ENCODE measurements at places on chromosomes 13 and 19. TPM values are rescaled to one million over a fixed set of nuclear protein-coding genes. Genes with fewer than 3 reads are reported as not detected.

DNA sequence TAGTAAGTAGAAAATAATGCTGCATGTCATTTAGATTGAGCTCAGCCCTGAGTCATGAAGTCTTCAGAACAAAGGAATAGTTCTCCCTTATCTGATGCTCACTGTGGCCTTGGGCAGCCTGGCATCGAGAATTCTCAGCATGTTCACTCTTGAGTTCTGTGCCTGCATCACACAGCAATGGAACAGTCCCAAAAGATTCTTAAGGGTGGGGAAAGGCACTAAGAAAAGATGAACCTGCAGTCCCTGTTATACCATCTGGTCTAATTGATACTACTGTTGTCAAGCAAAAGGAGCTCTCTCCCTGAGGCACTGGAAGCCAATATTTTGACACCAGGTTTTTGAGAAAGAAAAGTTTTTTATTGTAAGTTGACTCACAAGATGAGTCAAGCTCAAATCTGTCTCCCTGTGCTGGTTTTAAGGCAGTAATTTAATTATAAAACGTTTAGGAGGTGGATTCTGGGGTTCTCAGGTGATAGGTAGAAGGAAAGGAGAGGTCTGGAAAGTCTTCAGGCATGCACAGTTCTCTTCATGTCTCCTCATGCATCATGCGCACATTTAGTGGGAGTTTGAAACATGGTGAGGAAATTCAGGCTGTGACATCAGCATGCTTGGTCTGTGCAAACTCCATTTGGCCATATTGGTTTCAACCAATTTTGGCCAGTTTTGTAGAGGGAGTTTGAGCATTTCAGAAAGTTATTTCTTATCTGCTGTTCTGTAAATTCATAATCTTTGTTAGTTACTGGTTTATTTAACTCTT is 38.1 kb upstream of the ZNF766 start:
- peak; percentile 47 for DNase-seq
- no peaks in the 10 kb centered on the region for H3K27me3 ChIP-seq
- H3K4me1 ChIP-seq, result no peaks in the 10 kb centered on the region

DNA sequence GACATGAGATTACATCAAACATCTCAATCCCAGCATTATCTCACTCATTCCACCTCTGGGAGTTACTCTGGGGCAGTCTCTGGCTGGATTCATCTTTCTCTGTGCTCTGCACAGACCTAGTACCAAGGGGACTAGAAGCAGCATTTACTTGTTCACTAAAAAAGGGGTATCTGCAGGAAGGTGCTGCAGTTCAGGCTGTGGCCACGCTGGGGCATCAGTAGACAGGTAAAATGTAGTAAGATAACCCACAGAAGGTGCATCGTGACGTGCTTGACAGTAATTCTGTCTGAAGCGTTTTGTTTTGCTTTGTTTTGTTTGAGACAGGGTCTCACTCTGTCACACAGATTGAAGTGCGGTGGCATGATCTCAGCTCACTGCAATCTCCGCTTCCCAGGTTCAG is 29.3 kb downstream of the ZNF564 start:
- peaks cover 12% of the 10 kb centered on the region for H3K36me3 ChIP-seq
- no peak overlapping the region for H3K4me3 ChIP-seq
- no peak for DNase-seq

- no peak overlapping the region for H3K27ac ChIP-seq
- DNase-seq, result peak; percentile 51
- no peaks in the 10 kb centered on the region for H3K4me1 ChIP-seq
- H3K27me3 ChIP-seq, result no peaks in the 10 kb centered on the region
Observed at GRCh38 chr13:59673286-59673685, 490.4 kb downstream of the DIAPH3 start.

DNA sequence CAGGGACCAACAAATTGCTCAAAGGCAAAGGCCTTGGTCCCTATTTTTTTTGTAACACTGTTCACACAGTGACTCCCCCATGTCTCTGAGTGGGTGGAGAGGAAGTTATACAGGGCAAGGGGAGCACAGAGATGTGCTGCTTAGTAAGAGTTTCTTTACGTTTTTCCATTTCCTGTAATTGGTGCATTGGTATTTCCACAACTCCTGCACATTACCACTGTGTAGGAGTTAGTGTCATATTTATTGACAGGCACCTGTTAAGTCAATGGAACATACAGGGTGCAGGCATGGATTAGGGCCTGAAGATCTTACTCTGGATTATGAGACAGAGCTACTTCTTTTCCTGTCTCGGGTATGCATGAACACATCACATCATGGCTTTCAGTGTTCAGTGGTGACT is 45.2 kb downstream of the SOX21 start:
- H3K27me3 ChIP-seq, result peaks cover 29% of the 10 kb centered on the region
- H3K4me1 ChIP-seq, result no peaks in the 10 kb centered on the region
- no peak for DNase-seq
- H3K36me3 ChIP-seq, result no peaks in the 10 kb centered on the region
- no peak overlapping the region for H3K4me3 ChIP-seq

DNA sequence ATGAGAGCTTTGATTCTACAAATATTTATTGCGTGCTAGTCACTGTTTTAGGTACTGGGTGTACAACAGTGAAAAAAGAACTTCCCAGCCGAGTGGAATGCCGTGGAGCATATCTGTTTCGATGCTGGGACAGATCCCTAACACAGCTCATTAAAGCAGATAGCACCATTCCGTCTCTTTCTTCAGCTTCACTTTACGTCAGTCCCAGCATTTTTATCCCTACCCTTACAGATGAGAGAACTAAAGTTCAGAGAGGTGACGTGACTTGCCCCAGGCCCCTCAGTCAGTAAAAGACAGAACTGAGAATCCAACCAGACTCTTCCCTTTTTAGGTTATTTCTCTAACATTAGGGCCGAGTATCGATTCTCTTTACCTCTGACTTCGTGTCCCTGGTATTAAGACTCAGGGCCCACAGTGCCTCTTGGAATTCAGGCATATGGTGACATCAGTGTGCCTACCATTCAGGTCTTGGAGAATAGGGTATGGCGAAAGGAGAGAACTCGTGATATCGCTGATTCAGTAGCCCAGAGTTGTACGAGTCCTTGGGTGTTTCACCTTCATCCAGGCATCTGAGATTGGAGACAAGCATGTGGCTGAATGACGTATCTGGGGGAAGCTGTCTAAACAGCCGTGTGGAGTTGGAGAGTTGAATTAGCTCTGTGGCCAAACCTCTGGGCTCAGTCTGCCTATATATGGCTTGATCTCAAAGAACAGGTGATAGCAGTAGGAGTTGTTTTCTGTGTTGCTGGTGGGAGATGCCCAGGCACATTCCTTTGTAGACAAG is 27.1 kb downstream of the ACTN4 start:
- no peak overlapping the region for H3K4me3 ChIP-seq
- peak; percentile 36 for DNase-seq
- peaks cover 9% of the 10 kb centered on the region for H3K36me3 ChIP-seq
- peaks cover 33% of the 10 kb centered on the region for H3K4me1 ChIP-seq
- H3K27ac ChIP-seq, result peak overlapping the region; percentile 38

DNA sequence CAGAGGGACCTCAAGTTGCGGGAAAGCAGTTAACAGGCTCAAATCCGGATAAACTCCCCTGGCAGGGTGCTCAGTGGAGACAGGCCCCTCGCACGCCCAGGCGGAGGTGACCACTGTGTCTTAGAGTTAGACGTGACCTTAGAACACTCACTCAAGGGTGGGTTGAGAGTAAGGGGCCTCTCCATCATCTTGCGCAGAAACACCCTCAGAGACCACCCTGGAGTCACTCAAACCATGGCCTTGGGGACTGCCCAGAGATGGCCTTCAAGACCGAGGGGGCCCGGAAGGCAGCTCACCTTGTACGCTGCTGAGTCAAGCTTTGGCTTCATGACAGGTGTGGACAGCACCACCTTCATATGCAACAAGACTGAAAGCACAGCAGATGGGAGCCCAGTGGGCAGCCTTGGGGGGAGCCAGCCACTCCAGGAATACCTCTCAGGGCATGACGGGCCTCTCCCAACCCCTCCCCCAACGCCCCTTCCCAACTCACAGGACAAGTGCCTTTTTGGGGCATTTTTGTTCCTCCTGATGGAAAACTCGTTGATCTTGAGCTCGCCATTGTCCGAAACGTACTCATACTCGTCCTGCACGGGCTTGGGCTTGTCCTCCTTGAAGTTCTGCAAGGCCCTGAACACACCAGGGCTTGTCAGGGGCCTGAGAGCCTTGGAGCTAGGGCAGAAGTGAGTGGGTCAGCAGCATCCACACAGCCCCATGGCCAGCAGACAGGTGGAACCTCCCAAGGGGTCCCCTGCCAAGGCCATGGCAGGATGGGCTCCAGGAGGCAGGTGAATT is 229.2 kb downstream of the TUBA3C start:
- H3K4me1 ChIP-seq, result no peaks in the 10 kb centered on the region
- no peaks in the 10 kb centered on the region for H3K27me3 ChIP-seq
- no peak overlapping the region for H3K27ac ChIP-seq
- DNase-seq, result no peak

DNA sequence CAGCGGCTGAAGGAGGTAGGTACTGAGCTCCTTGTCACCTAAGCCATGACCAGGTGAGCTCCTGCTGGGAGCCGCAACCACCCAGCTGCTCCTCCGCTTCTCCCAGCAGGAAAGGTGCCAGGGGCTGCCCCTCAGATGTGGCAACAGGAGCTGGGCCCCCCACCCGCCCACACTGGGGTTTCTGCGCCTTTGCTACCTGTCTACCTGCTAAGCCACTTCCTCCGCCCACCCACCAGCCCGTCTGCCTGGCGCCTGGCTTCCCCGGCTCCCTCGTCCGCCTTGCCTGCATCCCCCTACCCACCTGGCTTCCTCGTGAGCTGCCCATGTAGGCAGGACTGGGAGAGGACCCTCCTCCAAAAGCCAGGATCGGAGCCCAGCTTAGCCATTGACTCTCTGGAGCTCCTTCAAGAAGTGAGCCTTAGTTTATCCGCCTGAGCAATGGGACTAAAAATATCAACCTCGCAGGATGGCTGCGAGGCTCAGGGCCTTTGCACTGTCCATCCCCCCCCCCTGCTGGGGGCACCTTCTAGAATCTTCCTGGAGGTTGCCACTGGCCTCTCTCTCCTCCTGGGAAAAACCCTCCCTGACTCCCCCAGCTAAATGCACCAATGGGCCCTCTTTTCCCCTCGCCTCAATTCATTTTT is 55.8 kb upstream of the KLF2 start:
- no peaks in the 10 kb centered on the region for H3K27me3 ChIP-seq
- no peaks in the 10 kb centered on the region for H3K36me3 ChIP-seq
- no peak overlapping the region for H3K4me3 ChIP-seq
- H3K27ac ChIP-seq, result no peak overlapping the region
- DNase-seq, result no peak
- no peaks in the 10 kb centered on the region for H3K4me1 ChIP-seq

DNA sequence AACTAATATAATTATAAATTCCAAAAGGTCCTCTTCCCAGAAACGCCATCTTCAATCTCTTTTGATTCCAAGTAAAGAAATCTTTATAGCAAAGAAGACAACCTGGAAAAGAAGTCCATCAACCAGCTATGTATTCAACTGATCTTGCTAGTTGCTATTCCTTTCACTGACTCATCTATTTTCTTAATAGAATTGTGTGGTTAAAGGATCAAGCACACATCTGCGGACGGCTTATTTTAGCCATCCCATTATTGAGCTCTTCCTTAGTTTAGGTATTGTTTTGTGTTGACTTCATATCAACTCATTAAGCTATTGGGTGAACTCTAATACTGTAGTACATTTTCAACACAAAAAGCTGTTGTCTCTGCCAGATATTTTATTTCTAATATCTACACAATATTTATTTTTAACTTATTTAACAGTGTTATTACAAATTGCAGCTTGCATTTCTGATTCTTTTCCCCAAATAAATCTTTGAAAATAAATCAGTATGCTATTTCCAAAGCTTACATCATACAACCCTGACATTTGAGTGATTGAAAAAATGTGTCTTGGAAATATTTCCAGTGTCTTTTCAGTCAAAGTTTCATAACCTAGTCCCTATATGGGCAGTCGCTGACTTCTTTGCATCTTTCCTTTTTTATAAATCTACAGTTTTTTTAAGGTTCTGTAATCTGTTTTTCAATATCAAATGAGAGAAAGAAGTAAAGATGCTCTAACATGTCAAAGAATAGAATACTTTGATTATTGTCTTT is 158.8 kb upstream of the SPRY2 start:
- no peak overlapping the region for H3K27ac ChIP-seq
- H3K4me3 ChIP-seq, result no peak overlapping the region

- no peaks in the 10 kb centered on the region for H3K4me1 ChIP-seq
- no peaks in the 10 kb centered on the region for H3K27me3 ChIP-seq
- no peak overlapping the region for H3K27ac ChIP-seq
- no peak for DNase-seq
Observed at GRCh38 chr13:43348397-43348796, 325.0 kb downstream of the DNAJC15 start.

- H3K36me3 ChIP-seq, result no peaks in the 10 kb centered on the region
- no peak overlapping the region for H3K4me3 ChIP-seq
- H3K27me3 ChIP-seq, result no peaks in the 10 kb centered on the region
- no peaks in the 10 kb centered on the region for H3K4me1 ChIP-seq
Observed at GRCh38 chr13:27309967-27310598, 39.5 kb downstream of the RASL11A start.

DNA sequence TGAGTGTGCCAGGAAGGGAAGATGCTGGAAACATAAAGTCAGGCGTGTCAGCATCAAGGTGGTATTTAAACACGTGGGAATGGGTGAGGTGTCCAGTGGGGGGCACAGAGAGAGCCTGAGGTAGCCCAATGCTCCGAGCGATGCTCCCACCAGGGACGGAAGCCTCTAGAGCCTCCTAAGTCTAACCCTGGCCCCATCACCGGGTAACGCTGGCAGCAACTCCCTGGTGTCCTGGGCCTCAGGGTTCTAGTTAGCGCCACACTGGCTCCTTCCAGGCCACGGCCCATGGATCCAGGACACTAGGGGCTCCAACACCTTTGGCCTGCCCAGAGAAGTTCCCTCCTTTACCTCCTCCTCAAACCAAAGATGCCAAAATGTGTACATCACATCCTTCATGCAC is 65.4 kb downstream of the EPS15L1 start:
- H3K27ac ChIP-seq, result no peak overlapping the region
- no peaks in the 10 kb centered on the region for H3K4me1 ChIP-seq
- H3K27me3 ChIP-seq, result no peaks in the 10 kb centered on the region

GRCh38 chr13:110179116-110179856 is 127.7 kb downstream of the COL4A1 start:
- DNase-seq, result peak; percentile 47
- peaks cover 8% of the 10 kb centered on the region for H3K36me3 ChIP-seq
- H3K4me3 ChIP-seq, result no peak overlapping the region
- H3K4me1 ChIP-seq, result no peaks in the 10 kb centered on the region

DNA sequence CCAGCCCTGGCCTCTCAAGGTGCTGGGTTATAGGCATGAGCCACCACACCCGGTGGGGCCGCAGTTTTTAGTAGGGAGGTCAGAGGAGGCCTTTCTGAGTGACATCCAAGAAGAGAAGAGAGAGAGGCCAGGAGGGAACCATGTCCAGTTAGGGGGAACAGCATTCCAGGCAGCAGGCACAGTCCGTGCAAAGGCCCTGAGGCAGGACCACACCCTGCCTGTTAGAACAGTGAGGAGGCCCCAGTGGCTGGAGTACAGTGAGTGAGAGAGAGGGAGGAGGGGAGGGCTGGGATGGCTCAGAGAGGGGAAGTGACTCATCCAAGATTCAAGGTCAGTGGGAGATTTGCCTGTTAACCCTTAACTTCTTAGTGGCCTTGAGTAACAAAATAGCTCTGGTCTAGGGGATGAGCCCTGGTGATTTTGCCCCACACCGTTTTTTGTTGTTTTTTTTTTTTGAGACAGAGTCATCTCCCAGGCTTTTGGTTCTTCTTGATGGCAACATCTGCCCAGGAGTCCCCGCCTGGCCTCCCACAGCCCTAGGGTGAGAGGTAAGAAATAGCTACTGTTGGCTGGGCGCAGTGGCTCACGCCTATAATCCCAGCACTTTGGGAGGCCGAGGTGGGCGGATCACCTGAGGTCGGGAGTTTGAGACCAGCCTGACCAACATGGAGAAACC is 2.7 kb upstream of the PLIN3 start:
- H3K4me1 ChIP-seq, result peaks cover 5% of the 10 kb centered on the region
- peak overlapping the region; percentile 46 for H3K27ac ChIP-seq
- DNase-seq, result peak; percentile 91

NEK5 gene
- polyA plus RNA-seq, result 0.03 TPM

GRIN2D gene
- polyA plus RNA-seq, result 0.09 TPM

CBARP gene
- polyA plus RNA-seq, result 1.0 TPM

ATP4B gene
- not detected for polyA plus RNA-seq

GATAD2A gene
- polyA plus RNA-seq, result 63.5 TPM

All from fibroblast of lung (primary cell).